ENCODE measurements at places on chromosomes 3 and 15.

GRCh38 chr15:84949043-84949442 lies 32.6 kb upstream of the PDE8A start:
- DNase-seq: no peak

DNA sequence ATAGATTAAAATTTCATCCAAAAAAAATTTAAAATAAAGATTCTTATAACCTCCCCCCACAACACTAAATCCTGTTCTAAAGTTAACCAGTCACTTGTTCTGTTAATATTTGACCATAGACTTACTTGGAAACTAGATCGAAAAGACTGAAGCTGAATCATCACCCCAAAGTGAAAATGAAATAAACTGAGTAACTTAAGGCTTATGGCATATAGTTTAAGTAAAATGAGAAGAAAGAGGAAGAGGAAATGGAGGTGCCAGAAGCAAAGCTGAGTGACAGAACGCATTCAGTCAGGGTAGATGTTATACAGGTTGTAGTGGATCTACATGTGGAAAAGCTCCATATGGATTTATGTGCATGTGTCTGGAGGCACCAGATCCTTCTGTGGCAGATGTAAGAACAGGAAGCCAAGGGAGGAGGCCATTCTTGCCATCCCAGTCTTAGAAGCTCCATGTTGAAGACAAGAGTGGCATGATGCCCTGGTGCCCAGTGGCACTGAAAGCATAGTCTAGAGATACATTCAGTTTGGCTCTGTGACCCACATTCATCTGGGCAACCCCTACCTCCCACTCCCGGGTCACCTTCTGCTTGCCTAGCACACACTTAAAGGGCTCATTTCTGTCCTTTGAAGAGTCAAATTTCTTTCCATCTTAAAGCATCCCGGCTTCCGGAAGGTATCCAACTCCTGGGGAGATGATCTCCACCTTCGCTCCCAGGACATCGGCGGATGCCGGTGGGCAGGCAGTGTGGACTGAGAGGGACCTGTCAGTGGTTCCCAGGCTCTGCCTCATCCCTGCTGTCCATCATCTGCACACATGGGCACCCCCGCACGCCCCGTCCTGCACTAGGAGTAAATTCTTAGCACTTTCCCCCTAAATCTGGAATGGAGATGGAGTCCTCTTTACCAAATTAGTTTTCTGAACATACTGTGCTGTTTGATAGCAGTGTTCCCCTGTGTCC lies 90.8 kb downstream of the NEO1 start:
- no peak for DNase-seq

- DNase-seq: no peak
Observed at GRCh38 chr3:76664816-76665215, 375.1 kb upstream of the ROBO2 start.

DNA sequence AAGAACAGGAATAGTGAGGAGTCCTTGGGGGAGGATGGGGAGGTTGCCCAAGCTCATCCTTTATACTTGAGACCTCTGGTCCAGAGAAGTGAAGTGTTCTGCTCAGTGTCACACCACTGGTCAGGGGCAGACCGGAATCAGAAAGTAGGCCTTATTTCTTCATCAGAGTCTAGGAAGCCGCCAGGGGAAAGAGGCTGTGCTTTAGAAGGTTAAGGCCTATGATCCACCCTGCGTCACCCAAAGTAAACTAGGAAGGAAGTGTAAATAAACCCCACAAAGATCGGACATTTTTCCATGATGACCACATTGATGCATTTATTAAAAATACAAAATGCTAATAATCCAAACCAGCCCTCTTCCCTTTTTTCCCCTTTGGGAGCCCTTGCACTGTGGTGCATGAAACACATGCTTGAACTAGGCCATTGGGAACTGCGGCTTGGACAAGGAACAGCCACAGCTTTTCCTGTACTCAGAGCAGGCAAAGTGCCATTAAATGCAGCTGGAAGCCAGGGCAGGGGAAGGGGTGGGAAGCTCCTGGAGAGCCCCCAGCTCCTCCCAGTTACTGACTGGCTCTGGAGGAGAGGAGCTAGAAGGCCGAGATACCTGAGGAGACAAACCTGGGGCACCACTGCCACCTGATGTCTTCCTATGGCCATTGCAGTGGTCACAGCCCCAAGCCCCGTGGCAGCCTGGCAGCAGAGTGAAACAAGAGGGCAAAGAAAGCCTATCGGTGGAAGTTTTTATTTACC lies 37.0 kb downstream of the CDC25A start:
- DNase-seq: peak; percentile 82

DNA sequence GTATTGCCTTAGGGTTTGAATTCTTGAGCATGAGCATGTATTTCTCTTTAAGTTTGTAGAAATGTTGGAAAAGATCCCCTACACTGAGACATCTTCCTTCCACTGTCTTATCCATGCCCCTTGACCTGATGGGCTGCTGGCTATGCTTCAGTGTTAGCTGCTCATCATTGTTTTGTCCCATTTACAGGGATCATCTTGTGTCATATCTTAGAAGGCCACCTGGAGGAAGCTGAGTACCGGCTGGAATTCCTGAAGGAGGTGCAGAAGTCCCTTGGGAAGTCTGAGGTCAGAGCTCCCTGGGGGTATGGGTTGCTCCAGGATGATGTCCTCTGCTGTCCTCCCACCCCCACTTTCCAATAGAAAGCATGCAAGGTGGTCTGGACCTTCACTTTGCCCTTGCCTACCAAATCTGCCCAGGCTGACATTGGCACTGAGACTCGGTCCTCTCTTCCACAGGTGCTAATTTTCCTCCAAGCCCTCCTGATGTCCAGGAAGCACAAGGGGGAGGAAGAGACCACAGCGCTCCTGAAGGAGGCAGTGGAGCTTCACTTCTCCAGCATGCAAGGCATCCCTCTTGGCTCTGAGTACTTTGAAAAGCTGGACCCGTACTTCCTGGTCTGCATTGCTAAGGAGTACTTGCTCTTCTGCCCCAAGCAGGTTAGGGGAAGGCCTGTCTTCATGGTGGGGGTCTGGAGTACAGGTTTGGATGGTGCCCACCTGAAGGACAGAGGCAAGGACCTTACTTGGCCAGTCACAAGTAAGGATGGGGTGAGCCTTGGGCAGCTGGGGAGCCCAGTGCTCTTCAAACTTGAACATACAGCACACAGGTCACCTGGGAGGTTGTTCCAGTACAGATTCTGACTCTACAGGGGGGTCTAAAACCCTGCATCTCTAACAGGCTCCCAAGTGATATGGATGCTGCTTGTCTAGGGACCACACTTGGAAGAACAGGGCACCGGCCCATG lies 17.7 kb downstream of the TTC21A start:
- no peak for DNase-seq

GRCh38 chr3:19934098-19934566 lies at the start of gene EFHB:
Gene EFHB, minus strand, starts transcription at chr3:19934217. Its CDS starts 199 bp downstream, at chr3:19934018.
- no peak for DNase-seq

DNA sequence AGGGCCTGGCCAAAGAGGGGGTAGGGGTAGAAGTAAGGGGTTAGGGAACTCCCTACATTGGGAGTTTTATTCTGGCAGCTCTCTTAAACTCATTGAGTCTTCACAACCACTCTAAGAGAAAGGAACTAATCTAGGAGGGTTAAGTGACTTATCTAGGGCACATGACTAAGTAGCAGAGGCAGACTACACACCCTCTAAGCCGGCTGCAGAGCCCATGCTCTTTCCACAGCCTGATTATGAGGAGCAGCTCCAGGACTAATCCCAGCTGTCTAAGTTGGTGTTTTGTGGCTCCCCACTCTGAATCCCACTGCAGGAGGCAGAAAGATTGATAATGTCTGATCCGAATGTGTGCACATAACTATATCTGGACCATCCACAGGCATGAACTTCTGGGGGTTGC lies 374.6 kb downstream of the EPHB1 start:
- no peak for DNase-seq

GRCh38 chr3:152430223-152431002 lies 161.7 kb downstream of the MBNL1 start:
- DNase-seq: no peak

DNA sequence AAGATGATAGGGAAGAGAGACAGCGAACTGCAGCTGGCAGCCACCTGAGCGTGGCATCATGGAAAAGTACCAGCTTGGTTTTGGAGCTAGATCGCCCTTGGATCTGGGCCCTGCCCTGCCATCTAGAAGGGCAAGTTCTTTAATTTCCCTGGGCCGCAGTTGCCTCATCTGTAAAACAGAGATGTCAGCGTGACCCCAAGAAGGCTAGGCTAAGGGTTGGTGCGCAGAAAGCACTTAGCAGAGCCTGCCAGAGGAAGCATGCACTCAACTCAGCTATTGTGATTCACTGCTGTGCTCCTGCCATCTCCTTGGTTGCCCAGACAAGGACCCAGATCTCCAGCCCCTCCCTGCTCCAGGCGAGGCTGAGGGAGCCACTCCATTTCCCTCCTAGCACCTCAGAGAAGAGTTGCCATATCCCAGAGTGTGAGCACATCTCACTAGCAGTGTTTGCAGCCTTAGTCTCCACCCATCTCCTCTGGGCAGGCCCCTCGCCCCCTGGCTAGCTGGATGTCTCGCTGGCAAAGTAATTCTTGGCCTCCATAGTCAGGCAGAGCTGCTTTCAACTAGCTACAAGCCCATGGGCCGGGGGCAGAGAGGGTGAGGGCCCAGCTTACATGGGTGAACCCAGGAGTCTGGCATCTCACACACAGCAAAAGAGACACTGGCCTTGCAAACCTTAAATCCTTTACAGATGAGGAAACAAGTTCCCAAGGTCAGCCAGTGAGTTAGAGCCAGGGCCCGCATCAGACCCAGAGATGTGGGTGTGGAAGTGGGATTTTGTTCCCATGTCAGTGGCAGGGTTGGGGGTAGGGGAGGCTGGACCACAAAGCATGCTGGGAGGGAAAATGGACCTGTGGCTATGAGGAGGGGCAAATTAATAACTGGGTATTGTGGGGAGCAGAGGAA lies 280.7 kb upstream of the TLE3 start:
- no peak for DNase-seq

DNA sequence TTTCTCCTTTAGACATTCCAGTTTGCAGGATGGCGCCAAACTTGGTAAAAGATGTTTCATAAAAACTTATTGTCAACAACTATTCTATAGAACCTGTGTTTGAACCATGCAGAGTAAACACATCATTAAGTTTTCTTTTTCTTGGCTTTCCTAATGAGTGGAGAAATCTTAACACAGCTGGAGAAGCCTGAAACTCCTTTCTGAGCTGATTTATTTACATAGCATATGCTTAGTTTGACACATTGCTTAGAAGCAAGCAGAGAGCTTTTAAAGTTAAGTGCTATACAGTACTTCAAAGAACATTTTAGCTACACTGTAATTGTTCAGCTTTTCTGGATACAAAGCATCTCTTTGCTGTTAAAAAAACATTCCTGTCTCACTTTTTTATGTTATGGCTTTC lies 61.0 kb upstream of the PAQR5 start:
- no peak for DNase-seq

DNA sequence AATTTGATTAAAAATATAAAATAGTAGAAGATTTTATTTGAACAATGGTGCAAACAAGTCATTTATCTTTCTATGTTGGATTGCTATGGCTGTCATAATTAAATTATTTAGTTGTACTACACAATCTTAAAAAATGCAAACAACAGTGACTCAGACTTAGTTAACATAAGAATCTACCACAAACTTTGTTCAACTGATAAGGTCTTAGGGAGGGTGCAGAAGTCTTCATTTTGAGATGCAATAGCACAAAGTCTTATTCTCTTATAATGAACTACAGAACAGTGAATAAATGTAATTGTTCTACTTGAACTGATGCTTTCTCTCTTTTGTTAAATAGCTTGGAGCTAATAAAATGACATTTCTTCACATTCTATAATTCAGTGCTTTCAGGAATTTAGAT lies 482.8 kb upstream of the NAALADL2 start:
- DNase-seq: no peak

- no peak for DNase-seq
Observed at GRCh38 chr15:93895976-93896770, 335.2 kb upstream of the MCTP2 start.

DNA sequence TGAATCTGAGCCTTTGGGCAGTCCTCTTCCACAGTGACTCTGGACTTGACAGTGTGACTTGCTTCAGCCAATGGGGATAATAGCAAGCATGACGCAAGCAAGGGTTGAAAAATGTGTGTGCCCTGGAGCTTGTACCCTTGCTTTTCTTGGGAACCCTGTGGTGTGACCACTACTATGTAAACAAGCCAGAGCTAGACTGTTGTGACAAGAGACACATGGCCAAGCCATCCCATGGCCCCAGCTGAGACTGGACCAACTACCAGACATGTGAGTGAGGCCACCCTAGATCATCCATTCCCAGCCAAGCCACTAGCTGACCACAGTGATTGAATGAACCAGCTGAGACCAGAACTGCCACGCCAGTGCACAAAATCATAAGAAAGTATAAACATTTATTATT lies 11.8 kb downstream of the MYO1E start:
- DNase-seq: no peak

- no peak for DNase-seq
Observed at GRCh38 chr15:82916161-82916952, 36.2 kb downstream of the HOMER2 start.

GRCh38 chr3:116114586-116114985 lies 330.7 kb downstream of the LSAMP start:
- DNase-seq: no peak

GRCh38 chr15:77481670-77482069 lies 61.0 kb downstream of the HMG20A start:
- no peak for DNase-seq

GRCh38 chr3:104646196-104646595 lies 720.5 kb upstream of the ALCAM start:
- no peak for DNase-seq

GRCh38 chr3:13137941-13138832 lies 65.0 kb upstream of the IQSEC1 start:
- DNase-seq: no peak

GRCh38 chr3:157073810-157074209 lies 86.1 kb downstream of the CCNL1 start:
- DNase-seq: no peak

DNA sequence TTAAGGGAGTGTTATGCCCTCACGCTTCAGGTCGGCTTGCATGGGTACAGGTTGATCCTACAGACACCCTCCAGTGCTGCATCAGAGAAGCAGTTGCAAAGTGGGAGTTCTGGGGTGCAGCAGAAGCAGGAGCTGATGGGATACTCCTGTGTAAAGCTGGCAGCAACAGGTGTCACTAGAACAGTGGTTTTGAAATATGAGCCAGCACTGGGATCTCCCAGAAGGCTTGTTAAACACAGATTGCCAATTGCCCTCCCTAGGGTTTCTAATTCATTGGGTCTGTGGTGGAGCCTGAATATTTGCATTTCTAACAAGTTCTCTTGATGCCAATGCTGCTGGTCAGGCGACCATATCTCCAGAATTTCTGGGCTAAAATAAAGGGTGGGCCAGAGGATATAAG lies 350.4 kb downstream of the CLSTN2 start:
- no peak for DNase-seq

- no peak for DNase-seq
Observed at GRCh38 chr15:92411256-92411655, 17.6 kb downstream of the ST8SIA2 start.

- DNase-seq: no peak
Observed at GRCh38 chr15:101135532-101136166, 116.2 kb downstream of the CHSY1 start.

GRCh38 chr3:23004971-23005370 lies 198.2 kb upstream of the UBE2E2 start:
- peak; percentile 11 for DNase-seq
